ENCODE measurements at places on chromosomes 1 and 21.
A peak's percentile ranks its signal among the peaks of the same experiment; 100 is the strongest.

GRCh38 chr1:94011709-94012595 lies 102.7 kb upstream of the GCLM start:
- peaks cover 25% of the 10 kb centered on the region for H3K27me3 ChIP-seq
- H3K36me3 ChIP-seq = no peaks in the 10 kb centered on the region
- no peak for DNase-seq

GRCh38 chr1:93690921-93691789 lies 9.5 kb upstream of the BCAR3 start:
- no peak for DNase-seq
- H3K4me3 ChIP-seq = no peak overlapping the region
- H3K27ac ChIP-seq = no peak overlapping the region

DNA sequence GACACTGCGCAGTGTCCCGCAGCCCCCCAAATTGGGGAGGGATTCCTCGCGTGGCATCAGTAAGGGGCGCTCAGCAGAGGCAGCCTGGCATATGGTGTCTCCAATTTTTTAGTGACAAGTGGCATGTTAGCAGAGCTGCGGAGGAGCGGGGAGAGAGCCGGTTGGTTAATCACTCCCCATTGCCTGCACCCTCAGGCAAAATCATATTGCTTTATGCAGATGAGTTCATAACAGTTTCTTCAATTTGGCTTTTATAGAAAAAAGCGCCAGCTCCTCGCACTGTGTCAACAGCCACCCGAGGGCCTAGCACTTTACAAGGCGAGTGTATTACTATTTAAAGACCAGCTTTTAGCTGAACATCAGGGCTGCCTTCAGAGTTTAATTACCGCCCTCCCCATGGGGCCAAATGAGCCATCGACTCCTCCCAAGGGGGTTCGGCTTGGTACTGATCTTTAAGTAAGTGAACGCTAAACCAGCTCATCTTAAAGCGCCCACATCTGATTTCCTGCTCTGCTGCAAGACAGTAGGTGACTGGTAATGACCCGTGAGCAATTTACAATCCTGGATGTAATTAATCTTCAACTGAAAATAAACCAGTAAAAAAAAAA lies 298.9 kb downstream of the DSCAM start:
- no peak for DNase-seq
- no peaks in the 10 kb centered on the region for H3K36me3 ChIP-seq
- H3K4me3 ChIP-seq = no peak overlapping the region
- H3K27ac ChIP-seq = no peak overlapping the region

DNA sequence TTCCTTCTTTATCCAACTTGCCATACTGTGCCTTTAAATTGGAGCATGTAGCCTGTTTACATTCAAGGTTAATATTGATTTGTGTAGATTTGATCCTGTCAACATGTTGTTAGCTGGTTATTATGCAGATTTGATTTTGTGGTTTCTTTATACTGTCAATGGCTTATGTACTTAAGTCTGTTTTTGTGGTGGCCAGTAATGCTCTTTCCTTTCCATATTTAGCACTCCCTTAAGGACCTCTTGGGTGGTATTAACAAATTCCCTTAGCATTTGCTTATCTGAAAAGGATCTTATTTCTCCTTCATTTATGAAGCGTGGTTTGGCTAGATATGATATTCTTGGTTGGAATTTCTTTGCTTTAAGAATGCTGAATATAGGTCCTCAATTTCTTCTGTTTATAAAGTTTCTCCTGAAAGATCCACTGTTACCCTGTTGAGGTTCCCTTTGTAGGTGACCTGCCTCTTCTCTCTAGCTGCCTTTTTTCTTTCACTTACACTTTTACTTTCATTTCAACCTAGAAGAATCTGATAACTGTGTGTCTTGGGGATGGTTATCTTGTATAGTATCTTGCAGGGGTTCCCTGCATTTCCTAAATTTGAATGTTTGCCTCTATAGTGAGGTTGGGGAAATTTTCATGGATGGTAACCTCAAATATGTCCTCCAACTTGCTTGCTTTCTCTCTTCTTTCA lies 86.9 kb upstream of the NEGR1 start:
- no peak for DNase-seq
- no peaks in the 10 kb centered on the region for H3K36me3 ChIP-seq
- no peak overlapping the region for H3K4me3 ChIP-seq
- no peaks in the 10 kb centered on the region for H3K4me1 ChIP-seq

DNA sequence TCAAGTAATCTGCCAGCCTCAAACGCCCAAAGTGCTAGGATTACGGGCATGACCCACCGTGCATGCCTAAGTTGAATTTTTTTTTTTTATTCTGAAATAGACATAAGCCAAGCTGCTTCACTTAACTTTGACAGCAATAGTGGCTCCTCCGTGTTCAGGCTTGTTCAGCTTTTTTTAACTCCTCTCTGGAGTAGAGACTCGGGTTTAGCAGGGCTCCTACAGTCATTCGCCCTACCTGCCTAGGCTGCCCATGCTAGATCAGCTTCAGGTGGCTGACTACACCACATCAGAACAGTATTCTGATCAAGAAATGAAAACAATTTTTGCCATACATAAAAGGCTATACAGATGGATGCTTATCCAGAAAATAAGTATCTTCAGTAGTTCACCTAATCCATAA lies 14.7 kb downstream of the ARID4B start:
- no peaks in the 10 kb centered on the region for H3K27me3 ChIP-seq
- H3K36me3 ChIP-seq = peaks cover 28% of the 10 kb centered on the region
- peaks cover 54% of the 10 kb centered on the region for H3K4me1 ChIP-seq
- H3K4me3 ChIP-seq = no peak overlapping the region

GRCh38 chr21:18499761-18500376 lies 96.3 kb upstream of the TMPRSS15 start:
- peak; percentile 20 for DNase-seq
- H3K4me1 ChIP-seq = no peaks in the 10 kb centered on the region
- no peak overlapping the region for H3K4me3 ChIP-seq
- H3K27ac ChIP-seq = no peak overlapping the region
- H3K27me3 ChIP-seq = no peaks in the 10 kb centered on the region
- no peaks in the 10 kb centered on the region for H3K36me3 ChIP-seq

- no peaks in the 10 kb centered on the region for H3K4me1 ChIP-seq
- H3K4me3 ChIP-seq = no peak overlapping the region
- no peak overlapping the region for H3K27ac ChIP-seq
Observed at GRCh38 chr1:14138135-14138506, 438.1 kb downstream of the PRDM2 start.

DNA sequence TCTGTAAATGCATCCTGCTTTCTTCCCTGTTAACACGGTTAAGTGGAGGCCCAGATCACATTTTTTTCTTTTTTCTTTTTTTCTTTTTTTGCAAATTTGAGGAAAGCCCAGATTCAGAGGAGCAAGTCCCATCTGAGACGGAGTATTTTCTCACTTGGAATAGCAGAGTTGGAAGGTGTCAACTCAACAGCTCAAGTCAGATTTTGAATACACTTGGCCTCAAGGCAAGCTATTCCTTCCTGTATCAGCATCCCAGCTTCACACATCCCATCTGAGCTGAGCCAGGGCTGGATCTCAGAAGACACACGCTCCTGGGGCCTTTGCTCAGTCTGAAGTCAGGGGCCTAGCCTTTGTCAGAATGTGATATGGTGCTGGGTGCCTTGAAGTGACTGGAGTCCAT lies 11.5 kb upstream of the TNR start:
- H3K27me3 ChIP-seq = no peaks in the 10 kb centered on the region
- H3K4me1 ChIP-seq = no peaks in the 10 kb centered on the region
- no peak overlapping the region for H3K27ac ChIP-seq
- DNase-seq = no peak
- no peak overlapping the region for H3K4me3 ChIP-seq
- no peaks in the 10 kb centered on the region for H3K36me3 ChIP-seq

DNA sequence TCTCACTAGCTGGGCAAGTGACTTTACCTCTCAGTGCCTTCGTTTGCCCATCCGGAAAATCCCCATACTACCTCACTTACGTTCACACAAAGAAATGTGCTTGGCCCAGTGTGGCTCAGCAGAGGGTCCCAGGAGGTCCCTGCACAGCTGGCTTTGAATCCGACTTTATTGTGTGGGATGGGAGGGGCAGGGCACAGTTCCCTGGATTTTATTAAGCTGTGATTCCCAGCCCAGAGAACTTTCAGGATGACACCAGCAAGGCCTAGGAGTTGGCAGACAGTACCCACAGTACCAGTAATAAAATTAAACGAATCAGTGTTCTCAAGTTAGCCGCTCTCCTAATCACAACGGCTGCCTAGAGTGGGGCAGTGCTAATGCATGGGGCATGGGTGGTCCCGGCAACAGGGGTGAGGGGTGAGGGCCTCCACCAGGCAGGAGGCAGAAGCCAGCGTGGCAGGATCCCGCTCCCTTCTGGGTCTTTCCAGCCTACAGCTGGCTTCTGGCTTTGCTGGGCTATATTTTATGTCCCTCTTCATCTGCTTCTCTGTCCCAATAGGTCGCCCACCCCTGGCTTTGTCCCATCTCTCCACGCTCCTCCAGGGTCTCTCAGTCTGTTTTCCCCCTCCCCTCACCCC lies 74.9 kb downstream of the VWA5B1 start:
- DNase-seq = no peak
- no peaks in the 10 kb centered on the region for H3K4me1 ChIP-seq
- H3K4me3 ChIP-seq = no peak overlapping the region
- H3K27ac ChIP-seq = no peak overlapping the region

- no peak for DNase-seq
- H3K36me3 ChIP-seq = no peaks in the 10 kb centered on the region
- H3K4me3 ChIP-seq = no peak overlapping the region
- no peaks in the 10 kb centered on the region for H3K4me1 ChIP-seq
- no peak overlapping the region for H3K27ac ChIP-seq
Observed at GRCh38 chr1:187396226-187396625, 567.5 kb downstream of the PLA2G4A start.

- no peaks in the 10 kb centered on the region for H3K27me3 ChIP-seq
- no peaks in the 10 kb centered on the region for H3K4me1 ChIP-seq
- no peaks in the 10 kb centered on the region for H3K36me3 ChIP-seq
- no peak for DNase-seq
- H3K4me3 ChIP-seq = no peak overlapping the region
Observed at GRCh38 chr21:39730418-39731157, 14.4 kb upstream of the IGSF5 start.

DNA sequence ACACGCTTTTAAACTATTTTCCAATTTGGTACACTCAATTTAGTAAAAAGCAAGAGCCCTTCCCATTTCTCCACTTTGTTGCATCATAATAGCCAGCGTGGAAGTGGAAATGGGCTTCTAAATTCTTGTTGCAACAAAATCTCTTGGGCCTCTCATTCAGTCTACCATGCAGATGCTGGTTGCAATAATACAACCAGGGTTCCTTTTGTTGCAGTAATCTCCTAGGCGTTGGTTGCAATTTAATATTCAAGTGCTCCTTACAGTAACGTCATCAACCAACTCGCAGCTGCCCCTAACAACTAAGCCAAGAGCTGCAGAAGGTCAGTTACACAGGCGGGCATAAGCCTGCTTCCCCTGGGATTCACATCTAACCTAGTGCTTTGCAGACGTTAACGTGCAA lies 2.7 kb upstream of the HDGF start:
- H3K36me3 ChIP-seq = peaks cover 15% of the 10 kb centered on the region
- no peaks in the 10 kb centered on the region for H3K27me3 ChIP-seq
- no peak overlapping the region for H3K27ac ChIP-seq
- H3K4me1 ChIP-seq = peaks cover 20% of the 10 kb centered on the region
- no peak for DNase-seq
- no peak overlapping the region for H3K4me3 ChIP-seq

DNA sequence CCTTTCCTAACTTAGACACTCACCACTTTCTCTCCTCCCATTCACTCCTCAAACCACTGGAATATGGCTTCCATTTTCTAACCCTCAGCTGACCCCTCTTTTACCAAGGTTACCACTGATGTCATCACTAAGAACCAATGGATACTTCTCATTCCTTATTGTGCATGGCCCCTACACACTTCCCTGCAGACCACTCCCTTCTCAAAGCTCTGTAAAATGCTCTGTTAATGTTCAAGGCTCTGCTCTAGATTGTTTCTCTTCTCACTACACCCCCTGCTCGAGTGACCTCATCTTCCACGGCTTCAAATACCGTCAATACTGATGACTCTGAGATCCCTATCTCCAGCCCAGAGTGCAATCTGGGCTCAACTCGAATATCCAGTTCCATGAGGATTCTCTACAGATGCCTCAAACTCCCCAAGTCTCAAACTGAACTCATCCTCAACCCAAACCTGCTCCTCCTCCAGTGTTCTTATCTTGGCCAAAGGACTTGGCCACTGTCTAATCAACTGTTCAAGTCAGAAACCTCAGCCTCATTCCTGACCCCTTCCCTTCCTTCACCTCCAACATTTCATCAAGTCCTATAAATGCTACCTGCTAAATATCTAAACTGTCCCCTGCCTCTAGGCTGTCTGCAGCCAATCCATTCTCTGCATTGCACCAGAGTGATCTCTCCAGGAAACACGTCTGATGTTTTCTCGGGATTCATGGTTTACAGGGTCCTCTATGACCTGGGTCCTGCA lies 41.3 kb upstream of the BMP8B start:
- DNase-seq = no peak
- no peaks in the 10 kb centered on the region for H3K4me1 ChIP-seq
- H3K4me3 ChIP-seq = no peak overlapping the region
- H3K27me3 ChIP-seq = peaks cover 18% of the 10 kb centered on the region

DNA sequence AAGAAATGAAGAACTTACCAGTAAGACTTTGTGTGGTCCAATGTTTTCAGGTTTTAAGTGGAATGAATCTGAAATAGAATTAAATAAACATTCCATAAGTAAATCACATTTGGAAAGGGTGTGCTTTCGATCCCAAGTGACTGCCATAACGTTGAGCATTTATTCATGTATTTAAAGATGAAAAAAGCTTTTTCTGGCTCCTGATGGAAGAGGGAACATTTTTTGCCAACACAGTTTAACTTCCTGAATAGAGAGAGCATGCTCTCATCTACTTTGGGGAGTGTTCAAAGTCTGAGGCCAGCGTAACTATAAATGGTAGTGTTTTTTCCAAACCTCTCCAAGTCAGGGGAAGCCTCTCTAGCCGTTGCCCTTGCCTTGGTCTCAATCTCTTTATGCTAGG lies 55.8 kb downstream of the GNG12 start:
- no peak overlapping the region for H3K27ac ChIP-seq
- H3K4me1 ChIP-seq = no peaks in the 10 kb centered on the region
- DNase-seq = no peak

- peak overlapping the region; percentile 76 for H3K27ac ChIP-seq
- peak overlapping the region; percentile 92 for H3K4me3 ChIP-seq
- peaks cover 3% of the 10 kb centered on the region for H3K36me3 ChIP-seq
- peak; percentile 33 for DNase-seq
- peaks cover 4% of the 10 kb centered on the region for H3K27me3 ChIP-seq
Observed at GRCh38 chr1:151612501-151613281, 841 bp downstream of the SNX27 start.

DNA sequence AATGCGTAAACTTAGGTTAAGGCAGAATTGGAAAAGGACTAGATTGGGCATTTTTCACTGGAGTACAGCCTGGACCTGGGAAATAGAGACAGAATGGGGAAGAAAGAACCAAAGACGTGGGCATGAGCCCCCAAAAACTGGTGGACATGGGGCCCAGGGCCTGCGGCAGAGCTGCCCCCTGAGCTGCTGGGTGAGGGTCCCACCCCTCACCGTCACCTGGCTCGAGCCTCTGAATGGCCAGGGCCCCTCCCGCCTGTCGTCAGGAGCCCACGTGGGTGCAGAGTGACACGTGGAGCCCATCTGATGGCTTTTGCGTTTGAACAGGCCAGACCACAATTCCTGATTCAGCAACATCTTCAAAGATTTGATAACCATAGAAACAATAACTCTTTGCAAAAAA lies 360.9 kb upstream of the VAMP3 start:
- DNase-seq = peak; percentile 6
- H3K27ac ChIP-seq = no peak overlapping the region
- no peaks in the 10 kb centered on the region for H3K27me3 ChIP-seq
- H3K4me3 ChIP-seq = no peak overlapping the region
- H3K36me3 ChIP-seq = no peaks in the 10 kb centered on the region

- no peaks in the 10 kb centered on the region for H3K4me1 ChIP-seq
- peaks cover 4% of the 10 kb centered on the region for H3K36me3 ChIP-seq
- no peaks in the 10 kb centered on the region for H3K27me3 ChIP-seq
Observed at GRCh38 chr1:50832167-50832566, 127.9 kb downstream of the FAF1 start.
